Stimulated activated CD4-positive, alpha-beta T cell treated with anti-CD3 and anti-CD28 coated beads, TNF-alpha, amount 100 ng/mL, for 24 hours (primary cell): ENCODE measurements at places on chromosomes 3 and 15.

DNA sequence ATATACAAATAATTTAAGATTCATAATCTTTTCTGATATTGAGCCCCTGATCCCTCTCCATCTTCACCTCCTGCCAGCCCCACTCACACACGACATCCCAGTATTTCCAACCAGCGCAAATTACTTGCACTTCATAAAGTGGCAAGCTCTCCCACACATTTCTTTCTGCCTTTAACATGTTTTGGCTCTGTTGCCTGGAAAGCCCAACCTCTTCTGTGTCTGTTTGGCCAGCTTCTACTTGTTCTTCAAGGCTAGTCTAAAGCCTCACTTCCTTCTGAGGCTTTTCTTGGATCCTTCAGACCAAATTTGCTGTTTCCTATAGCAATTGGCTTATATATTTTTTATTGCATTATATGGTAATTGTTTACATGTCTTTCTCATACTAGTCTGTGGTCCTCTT is 5.1 kb upstream of the TM6SF1 start:
- DNase-seq = no peak

DNA sequence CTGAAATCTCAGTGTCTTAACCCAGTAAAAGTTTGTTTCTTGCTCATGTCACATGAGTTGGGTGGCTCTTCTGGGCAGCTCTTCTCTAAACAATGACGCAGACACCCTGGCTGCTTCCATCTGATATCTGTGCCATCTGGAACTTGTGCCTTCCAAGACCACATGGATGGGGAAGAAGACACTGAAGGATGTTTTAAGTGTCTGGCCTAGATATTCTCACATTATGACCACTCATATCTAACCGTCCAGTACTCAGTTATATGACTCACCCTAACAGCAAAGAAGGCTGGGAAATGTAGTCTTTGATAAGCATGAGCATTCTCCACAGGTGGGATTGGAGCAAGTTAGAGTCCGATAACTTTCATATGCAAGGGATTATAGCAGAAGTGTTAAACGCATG is 66.4 kb downstream of the RYR3 start:
- DNase-seq = no peak

DNA sequence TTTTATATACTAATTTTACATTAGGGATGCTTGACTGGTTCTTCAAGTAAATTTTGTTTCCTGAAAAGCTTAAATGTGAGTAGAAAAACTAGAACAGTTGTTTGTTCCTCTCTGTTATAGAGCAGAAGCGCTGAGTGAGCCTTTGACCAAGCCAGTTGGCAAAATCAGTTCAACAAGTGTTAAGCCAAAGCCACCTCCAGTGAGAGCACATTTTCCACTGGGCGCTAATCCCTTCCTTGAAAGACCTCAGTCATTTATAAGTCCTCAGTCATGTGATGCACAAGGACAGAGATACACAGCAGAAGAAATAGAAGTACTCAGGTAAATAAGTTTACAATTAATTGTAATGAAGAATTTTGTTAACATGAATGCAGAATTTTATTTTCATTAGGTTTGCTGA is 14.6 kb downstream of the CAPN7 start:
- DNase-seq = no peak

DNA sequence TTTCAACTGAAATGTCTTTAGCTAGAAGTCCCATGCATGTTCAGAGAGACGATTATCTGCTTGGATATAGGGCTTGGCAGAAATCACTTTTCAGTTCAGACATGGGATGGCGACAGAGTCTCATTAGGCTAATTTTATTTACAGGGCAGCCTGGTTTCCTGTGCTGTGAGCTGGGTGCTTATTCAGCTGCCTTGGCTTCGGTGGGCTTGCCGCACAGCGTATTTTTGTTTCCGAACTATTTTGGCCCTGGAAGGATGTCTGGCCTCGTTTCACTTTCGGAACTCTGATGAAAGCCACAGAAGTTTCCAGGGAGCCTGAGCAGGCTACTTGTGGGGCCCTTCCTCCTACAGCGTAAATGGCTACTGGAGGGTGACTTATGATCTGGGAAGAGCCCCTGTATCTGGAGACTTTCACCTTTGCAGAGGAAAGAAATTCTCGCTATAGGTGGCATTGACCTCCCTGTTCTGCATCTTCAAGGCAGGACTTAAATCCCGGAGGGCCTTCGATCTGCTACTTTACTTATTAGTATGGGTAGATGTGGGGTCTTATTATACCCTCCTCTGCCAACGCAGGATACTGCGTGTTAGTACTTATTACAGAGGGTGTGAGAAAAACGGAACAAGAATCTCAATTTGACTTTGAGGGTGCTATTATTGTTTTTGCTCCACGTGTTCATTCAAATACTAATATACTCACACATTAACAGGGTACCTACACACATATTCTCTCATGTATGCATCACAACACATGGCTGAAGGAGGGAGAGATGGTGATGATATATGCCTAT is 364.0 kb upstream of the RBMS3 start:
- no peak for DNase-seq

DNA sequence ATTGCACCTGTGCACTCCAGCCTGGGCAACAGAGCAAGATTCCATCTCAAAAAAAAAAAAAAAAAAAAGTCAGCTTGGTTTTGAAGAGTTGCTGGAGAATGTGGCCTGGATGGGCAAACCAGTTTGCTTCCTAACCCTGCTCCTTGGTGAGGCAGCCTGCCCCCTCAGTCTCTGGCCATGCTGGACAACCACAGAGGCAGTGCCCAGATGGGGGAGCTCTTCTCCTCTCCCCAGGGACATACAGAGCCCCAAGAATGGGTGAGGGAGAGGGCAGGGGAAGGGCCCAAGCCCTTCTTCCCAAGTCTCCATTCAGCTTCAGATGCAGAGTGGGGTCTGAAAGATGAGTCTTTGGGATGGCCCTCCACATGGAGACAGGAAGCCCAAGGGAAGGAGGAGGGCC is 27.9 kb downstream of the CD276 start:
- DNase-seq = no peak

DNA sequence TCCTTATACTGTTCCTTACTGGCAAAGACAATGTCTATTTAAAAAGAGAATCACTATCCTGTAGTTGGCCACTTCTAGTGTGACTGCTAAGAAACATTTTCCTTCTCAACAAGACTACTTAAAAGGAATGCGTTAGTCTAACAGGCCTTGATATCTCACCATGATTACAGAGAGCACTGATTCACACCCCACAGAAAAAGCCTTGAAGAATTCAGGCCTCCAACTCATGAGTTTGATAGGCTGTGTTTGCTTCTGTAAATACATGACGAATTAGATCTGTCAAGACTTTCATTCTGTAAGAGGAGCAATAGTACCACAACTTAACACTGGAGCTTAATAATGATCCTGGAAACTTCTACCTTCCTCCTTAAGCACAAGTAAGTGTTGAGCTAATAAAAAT is 432.8 kb upstream of the NR2F2 start:
- no peak for DNase-seq

DNA sequence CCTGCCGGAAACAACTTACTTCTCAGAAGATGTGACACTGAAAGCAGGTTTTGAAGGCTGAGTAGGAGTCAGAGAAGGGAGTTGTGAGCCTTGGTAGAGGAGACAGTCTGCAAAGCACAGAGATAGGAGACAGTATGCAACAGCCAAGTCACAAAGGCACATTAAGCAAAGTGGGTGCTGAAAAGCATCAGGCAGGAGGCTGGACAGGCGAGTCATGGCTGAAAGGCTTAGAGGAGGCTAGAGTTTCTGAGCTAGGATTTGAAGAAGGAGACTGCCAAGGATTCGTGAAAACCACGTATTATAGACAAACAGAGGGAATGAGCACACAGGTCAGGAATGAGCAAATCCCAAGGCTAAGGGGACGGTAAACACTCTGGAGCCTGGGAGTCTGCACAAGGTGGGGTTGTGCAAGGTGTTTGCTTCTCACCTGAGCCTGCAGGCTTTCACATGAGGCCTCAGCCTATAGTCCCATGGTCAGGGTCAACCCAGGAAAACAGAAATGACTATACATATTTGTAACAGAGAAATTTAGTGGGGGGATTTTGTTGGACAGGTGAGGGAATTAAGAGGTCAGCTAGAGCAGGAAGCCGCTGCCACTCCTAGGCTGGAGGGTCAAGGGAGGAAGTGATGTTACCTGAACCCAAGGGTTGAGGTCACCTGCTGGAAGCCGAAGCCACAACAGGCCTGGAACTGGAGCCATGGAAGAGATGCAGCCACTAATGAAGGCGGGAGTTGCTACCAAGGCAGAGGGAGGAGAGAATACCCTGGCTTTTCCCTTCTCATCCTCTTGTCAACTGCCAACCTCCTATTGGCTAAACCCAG is 23.1 kb upstream of the TRIM71 start:
- DNase-seq = no peak

DNA sequence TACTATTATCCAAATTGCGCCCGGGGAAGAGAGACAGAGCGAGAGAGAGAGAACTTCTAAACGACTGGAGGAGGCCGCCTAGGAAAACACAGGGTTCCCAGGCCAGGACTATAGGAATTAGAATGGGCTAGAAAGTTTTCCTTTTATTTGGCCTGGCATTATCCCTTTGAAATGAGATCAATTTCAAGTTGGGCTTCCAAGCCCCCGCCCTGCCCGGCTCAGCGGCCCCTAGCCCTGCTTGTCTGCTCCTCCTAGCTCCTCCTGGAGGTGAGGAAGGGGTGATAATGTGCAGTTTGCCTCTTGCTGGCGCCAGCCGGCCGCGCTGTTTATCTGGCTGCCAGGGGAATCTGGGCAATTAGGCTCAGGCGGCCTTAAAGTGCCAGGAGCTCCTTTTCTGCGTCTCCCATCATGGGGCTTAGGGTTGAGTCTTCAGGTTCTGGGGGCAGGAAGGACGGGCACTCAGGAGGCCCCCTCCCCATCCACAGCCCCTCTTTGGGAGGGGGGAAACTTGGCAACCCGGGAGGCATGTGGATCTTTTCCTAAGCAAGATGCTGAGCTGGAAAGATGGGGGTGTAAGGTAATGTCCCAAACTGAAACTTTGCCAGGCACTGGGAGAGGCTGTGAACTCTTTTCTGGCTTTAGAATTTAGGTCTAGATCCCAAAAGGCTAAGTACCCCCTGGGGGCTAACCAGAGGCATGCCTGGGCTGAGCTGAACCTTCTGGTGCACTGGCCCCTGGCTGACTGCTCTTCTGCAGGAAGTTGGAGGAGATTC is 5.5 kb downstream of the SMAD6 start:
- DNase-seq = no peak
